ENCODE measurements at places on chromosomes 2 and 18. TPM values are rescaled to one million over a fixed set of nuclear protein-coding genes. Genes with fewer than 3 reads are reported as not detected.

The GAREM2 gene
- 21.8 TPM for total RNA-seq

- H3K27ac ChIP-seq, result no peak overlapping the region
- H3K4me3 ChIP-seq, result no peak overlapping the region
- no peak for DNase-seq
- no peaks in the 10 kb centered on the region for H3K27me3 ChIP-seq
- H3K4me1 ChIP-seq, result peaks cover 15% of the 10 kb centered on the region
- no peaks in the 10 kb centered on the region for H3K36me3 ChIP-seq
These were observed 188.2 kb downstream of the ALK start for GRCh38 chr2:29733213-29733612.

DNA sequence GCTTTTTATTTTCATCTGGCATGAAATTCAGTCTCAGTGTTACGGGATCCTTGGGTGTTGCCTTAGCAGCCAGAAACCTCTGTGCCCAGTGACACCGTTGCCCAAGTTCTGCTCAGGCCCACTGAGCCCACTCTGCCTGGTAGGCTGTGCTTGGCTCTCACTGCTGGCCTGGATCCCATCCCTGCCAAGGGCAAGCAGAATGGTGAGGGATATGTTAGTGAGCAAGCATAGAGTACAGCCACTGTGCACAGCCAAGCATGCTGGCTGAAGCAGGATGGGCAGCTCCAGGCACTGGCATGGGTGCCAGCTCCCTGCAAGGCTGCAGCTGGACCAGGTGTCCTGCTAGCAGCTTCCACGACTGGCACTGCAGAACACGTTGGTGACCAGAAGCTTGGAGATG is 194.7 kb upstream of the TFPI start:
- H3K27ac ChIP-seq, result no peak overlapping the region
- no peak for DNase-seq
- no peaks in the 10 kb centered on the region for H3K27me3 ChIP-seq
- H3K4me3 ChIP-seq, result no peak overlapping the region
- no peaks in the 10 kb centered on the region for H3K36me3 ChIP-seq

DNA sequence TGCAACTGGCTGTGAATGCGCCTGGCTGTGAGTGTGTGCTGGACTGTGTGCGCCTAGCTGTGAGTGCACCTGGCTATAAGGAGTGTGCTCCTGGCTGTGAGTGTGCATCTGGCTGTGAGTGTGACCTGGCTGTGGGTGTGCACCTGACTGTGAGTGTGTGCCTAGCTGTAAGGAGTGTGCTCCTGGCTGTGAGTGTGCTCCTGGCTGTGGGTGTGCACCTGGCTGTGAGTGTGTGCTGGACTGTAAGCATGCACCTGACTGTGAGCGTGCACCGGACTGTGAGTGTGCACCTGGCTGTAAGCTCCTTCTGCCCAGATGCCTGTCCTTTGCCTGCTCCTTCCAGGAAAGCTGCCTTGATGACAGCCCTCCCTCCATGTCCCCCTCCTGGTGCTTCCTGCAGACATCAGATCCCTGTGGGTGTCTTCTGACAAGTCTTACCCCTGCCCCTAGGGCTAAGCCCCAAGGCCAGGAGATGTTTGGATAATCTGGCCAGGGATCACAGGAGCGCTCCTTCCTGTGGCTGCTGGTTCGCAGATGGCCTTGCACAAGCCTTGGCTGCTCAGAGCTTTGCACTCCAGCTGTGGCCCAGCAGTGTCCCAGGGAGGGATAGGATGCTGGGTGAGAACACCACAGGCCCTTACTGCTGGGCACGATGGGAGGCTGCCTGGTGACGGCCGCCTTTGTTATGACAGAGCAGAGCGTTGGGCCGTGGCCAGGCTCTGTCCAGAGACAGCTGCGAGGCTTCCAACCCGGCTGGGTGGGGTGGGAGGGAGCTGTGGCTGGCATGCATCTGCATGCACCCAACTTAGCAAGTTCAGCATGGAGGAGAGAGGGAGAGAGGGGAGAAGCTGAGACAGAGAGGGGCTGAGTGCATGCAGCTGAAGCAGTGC is 89.9 kb downstream of the GLI2 start:
- H3K4me3 ChIP-seq, result no peak overlapping the region
- H3K27me3 ChIP-seq, result no peaks in the 10 kb centered on the region
- peaks cover 3% of the 10 kb centered on the region for H3K36me3 ChIP-seq
- H3K27ac ChIP-seq, result no peak overlapping the region
- peaks cover 24% of the 10 kb centered on the region for H3K4me1 ChIP-seq
- no peak for DNase-seq

The SULT1C4 gene
- total RNA-seq, result 8.0 TPM

The TNS1 gene
- total RNA-seq, result 11.3 TPM

The HAUS1 gene
- 94.9 TPM for total RNA-seq

Measured in neural crest cell (in vitro differentiated cells).